ENCODE measurements at places on chromosomes 7 and 10.

GRCh38 chr10:69407621-69408301, 9.0 kb downstream of the TACR2 start:
- DNase-seq = no peak

DNA sequence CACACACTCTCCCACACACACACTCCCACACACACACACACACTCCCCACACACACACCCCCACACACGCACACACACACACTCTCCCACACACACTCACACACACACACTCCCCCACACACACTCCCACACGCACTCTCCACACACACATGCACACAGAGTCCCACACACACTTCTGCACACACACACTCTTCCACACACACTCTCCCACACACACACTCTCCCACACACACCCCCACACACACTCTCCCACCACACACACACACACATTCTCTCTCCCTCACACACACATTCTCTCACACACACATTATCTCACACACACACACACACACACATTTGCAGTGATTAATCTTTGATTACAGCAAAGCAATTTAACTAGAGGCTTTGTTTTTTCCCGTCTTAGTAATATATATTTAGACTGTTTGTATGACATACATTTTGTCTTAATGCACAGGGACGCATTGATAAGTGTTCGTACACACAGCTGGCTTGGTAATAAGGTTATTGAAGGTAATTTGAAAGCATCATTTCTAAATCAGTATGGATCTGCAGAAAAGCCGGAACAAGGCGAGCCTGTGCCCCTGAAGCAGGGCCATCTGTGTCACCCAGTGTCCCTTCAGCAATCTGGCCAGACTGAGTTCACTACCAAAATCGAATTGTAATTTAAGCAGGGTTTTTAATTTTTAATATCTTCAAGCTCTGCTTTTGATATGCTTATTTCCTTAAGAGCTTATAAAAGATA, 69.9 kb upstream of the SH2B2 start:
- DNase-seq = no peak

DNA sequence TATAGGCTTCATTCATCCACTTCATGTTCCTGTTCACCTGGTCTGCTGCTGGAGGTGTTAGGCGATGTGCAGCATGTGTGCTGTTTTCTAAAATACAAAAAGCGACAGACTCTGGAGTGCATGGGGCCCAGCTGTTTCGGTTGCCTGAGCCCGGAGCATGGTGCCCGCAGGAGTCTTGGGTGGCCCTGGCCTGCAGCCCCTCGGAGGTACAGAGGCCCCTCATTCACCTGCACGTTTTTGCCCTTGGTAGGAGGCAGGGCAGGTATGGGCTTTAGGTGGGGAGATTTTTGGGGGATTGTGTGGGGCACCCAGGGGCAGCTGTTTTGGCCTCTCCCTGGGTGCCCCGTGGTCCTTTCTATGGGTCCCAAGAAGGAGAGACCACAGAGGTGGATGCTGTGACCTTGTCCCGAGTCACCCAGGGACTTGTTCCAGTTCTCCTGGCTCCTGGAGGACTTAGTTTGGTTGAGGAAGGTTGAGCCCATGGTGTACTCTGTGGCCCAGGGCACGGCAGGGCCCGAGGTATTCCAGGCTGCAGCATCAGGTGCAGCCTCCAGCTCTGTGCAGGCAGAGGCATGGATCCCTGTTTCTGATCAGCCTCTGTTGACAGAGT, 130.7 kb downstream of the TRRAP start:
- no peak for DNase-seq

- DNase-seq = no peak
Observed at GRCh38 chr7:20113427-20114027, 103.7 kb downstream of the MACC1 start.

- DNase-seq = no peak
Observed at GRCh38 chr10:24468281-24468751, 255.4 kb downstream of the ARHGAP21 start.

DNA sequence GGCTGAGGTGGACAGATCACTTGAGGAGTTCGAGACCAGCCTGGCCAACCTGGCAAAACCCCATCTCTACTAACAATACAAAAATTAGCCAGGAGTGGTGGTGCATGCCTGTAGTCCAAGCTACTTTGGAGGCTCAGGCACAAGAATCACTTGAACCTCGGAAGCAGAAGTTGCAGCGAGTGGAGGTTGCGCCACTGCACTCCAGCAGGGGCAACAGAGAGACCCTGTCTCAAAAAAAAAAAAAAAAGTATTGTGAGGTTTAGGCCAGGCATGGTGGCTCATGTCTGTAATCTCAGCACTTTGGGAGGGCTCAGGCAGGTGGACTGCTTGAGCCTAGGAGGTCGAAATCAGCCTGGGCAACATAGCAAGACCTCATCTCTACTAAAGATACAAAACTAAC, 16.0 kb downstream of the TET1 start:
- no peak for DNase-seq

GRCh38 chr7:143954135-143954534, 509 bp upstream of the OR2F1 start:
- DNase-seq = no peak

DNA sequence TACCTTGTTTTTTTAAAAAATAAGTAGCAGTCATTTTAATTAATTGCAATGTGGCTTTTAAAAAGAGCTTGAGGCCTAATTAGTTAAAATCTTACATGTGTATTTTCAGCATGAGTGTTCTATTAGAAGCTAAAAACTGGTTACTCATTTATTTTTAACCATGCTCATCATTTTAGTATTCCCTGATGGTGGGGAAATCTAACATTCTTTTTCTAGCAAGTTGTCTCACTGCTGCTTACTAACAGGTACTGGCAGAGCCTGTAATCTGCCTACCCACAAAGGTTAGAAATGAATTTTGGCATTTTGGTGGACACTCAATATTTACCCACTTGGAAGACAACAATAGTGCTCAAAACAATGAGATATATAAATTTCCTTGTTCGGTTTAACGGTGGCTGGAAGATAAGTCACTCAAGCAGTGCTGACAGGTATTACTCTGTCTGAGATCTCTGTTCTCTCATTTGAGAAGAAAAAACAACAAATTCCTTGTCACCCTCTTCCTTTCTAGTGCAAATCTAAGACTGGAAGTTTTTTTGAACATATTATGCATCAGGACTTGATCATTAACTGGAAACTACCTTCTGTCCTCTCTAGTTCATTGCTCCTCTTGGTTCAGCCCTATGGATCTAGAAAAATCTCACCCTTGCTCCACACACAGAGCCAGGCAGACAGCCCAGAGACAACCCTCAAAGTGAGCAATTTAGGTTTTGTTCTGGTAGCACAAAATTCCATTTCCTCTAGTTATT, 83.3 kb downstream of the VWDE start:
- DNase-seq = no peak

GRCh38 chr10:2631557-2632205, 435.7 kb upstream of the PFKP start:
- DNase-seq = no peak

DNA sequence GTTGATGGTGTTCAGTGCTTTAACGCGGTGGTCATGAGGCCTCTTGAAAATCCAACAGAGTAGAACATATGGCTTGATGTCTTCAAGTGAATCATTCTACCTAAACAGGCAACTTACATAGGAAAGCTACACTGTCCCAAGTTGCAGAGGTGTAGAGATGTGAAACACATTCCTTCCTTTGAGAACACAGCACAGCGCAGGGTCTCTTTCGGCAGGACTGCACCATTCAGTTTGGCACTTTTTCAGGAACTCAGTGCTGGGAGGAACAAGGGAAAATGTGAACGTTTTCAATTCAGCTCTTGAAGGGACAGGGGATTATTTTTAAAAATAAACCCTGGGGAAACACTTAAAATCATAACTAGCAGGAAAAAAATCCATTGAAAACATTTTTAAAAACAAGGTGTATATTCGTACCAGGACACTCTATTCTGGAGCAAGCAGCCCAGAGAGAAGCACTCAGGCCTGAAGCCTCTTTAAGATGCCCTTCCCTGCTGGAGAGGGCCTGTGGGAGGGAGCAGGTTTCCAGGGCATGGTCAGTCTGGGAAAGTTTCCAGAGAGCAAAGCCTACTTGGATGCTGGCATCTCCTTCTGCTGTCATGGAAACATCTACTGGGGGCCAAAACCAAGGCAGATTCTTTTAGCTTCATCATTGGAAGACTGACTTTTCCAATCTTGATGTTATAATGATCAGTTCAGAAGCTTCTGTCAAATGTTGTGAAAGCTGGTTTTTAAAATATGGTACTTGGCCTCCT, 60.4 kb upstream of the NPVF start:
- no peak for DNase-seq

DNA sequence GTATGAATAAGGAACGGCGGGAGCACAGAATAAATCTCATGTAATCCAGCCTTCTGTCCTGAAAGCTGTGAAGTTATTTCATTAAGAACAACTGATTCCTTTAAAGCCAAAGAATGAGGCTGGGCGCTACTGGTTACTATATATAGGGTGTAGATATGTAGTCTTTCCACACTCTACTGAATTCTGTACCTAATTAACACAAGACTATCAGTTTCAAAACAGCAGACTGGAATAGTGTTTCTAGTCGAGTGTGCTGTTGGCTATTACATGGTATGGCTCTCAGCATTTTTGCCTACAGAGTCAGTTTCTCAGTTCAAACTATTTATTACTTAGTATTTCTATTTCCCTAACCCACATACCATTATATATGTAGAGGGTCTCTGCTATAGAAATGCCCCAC, 163.3 kb downstream of the THSD7A start:
- DNase-seq = no peak

DNA sequence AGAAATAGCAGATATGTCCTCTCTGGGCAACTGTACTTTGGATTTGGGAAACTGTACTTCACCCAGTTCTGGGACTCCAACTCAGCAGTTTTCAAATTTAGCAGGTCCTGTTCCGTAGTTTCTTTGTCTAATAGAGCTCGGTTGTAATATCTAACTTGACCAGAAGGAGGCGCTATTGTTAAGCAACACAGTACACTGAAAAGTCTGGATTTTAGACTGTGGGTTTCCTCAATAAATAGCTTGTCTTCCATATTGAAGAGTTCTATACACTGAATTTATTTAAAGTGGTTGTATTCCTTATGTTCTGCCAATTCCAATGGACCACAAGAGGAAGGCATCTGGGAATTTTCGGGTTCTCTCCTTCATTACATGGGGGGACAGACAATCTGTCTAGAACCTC, 39.8 kb downstream of the ELFN1 start:
- DNase-seq = no peak

DNA sequence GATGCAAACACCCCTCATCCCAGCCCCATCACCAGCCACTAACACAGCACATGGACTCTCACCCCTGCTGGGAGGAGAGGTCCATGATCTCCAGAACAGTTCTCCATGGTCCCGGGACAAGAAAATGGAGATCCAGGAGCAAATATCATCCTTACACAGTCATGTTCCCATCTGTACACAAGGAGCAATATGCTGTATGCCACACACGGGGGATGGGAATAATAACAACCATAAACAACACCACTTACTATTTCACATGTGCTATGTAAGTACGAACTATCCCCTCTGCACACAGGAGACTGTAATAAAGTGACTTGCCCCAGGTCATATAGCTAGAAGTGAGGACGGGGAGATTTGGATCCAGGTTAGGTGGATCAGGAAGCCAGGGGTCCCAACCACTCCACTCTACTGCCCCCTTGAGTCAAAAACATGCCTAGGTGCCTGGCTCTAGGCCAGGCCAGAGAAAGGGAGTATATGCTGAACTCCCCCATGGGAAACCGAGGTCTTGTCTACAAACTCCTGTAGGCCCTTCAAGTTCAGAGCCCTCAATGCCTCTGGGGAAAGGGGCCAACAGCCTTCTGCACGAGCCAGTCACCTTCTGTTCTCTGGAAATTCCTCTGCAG, 34.1 kb downstream of the LRRC20 start:
- DNase-seq = no peak

DNA sequence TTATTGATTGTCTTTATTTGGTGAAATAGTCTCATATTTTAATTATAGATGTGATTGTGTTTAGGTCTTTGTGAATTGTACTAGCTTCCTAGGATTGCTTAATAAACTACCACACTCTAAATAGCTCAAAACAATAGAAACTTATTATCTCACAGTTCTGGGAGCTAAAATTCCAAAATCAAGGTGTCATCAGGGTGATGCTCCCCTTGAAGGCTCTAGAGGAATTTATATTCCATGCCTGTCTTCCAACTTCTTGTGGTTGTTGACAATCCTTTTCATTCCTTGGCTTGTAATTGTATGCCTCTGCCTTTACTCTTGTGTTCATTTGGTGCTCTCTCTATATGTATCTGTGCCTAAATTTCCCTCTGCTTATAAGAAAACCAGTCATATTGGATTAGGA, 155.3 kb upstream of the AKR1E2 start:
- DNase-seq = no peak

GRCh38 chr10:93666030-93666429, 36.4 kb downstream of the FRA10AC1 start:
- no peak for DNase-seq

GRCh38 chr7:133016604-133017003, 65.3 kb downstream of the CHCHD3 start:
- no peak for DNase-seq

DNA sequence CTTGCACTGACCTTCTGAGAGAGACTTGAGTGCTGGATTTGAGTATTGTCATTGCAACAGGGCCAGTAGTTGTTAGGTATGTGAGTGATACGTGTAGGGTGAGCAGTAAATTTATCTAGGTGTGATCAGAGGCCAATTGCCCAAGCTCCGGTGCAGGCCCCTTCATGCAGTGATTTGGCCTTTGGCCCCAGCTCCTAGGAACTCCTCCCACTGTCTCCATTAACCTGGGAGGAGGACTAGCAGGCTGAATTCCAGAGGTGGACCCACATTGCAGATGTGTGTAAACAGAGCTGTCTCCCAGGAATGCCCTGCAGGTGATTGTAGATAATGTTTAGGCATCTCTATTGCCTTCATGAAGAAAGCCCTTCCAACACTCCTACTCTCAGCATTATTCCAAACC, 19.5 kb downstream of the TCF7L2 start:
- DNase-seq = no peak

GRCh38 chr7:25313526-25313925, 85.2 kb upstream of the NPVF start:
- DNase-seq = no peak

DNA sequence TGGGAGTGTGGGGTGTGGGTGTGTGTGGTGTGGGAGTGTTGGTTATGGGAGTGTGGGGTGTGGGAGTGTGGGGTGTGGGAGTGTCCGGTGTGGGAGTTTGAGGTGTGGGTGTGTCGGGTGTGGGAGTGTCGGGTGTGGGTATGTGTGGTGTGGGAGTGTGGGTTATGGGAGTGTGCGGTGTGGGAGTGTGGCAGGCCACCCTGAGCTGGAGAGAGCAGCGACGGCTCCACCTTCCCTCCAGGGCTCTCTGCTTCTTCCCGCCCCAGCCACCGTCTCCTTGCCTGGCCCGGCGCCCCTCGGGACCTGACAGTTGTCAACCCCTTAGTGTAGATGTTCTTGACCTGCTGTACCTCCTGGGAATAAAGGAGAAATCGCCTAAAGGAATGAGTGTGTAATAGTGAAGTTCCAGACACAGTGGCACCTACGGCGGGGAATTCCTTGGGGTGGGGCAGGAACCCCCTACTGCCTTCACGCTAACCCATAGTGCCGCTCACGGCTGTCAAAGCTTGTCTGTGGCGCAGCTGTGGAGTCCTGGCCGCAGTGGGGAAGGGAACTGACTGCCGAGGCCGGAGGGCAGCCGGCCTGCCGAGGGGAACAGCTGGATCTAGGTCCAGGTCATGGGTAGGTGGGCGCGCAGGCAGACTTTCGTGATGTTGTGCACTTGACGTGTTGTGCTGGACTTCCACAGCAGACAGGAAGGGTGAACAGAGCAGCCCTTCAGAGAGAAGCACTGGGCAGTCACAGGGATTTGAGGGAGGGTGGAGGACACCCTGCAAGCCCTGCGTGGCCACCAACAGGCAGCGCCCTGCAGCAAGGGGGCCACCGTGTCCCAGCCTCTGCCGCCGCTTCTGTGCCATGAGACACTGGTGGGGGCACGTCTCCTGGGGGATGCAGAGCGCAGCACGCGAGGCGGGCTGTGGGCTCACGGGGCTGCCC, 49.0 kb upstream of the EN2 start:
- no peak for DNase-seq

Measured in fibroblast of gingiva (primary cell).